ENCODE measurements at places on chromosomes 6 and 20.
A peak's percentile ranks its signal among the peaks of the same experiment; 100 is the strongest.

DNA sequence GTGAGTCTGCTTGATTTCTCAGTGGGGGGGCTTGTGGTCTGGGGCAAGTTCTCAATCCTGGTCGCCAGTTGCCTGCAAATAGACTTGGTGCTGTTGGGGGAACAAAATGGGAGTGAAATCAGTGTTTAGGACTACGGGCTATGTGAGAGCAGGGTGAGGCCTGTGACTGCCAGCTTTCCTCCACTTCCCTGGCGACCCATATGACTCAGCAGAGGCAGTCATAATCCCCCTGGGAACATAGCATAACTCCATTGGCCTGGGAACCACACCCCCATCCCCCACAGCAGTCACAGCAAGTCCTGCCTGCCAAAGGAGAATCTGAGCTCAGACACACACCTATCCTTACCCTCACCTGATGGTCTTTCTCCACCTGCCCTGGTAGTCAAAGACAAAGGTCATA lies 387.9 kb downstream of the LMBRD1 start:
- no peak for DNase-seq

DNA sequence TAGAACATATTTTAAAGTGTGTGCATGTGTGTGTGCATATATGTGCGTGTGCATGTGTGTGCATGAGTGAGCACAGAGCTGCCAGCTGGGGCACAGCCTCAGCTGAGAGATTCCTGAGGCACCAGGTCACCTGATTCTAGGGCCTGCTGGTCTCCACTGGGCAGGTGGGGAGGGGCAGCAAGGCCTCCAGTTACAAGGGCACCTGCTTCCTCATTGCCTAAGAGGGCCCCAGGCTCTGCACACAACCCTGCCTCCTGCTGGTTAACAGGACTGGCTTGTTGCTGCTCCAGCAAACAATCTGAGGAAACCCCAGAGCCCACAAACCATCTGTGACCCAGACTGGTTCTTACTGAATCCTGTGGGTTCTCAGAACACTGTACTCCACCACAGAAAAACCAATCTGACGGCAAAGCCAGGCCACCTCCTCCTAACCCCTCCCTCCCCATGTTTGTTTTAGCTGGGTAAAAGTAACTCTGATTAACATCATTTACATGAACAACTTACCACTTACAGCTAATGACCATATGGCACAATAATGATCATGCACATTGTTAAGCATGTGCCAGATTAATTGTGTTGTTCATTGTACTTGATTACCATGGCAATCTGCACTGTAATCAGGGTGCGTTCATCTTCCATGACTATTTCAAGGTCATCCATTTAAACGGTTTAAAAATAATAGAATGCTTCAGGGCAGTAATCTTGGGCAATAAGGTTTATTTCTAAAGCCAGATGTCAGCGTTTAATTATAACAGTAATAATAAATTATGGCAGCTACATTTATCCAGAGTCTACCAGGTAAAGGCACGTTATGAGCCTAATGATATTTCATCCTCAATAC lies 23.1 kb upstream of the UBE2J1 start:
- peak; percentile 40 for DNase-seq

DNA sequence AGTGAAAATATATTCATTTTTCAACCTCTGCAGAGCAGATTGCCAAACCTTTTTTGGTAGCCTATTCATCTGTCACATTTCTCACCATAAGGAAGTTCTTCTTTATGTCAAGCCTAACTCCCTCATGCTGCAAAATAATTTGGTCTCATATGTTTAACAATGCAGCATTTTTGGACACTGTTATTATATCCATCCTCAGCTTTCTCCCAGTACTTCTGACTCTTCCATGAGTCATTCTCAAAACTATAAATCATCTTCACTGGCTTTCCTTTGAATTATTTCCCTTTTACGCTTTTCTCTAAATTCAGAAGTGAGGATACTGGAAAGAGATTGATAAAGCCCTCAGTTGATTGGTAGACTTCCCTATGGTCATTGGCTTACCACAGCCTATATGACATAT lies 192.2 kb downstream of the TPBG start:
- no peak for DNase-seq

- DNase-seq, result no peak
These were observed 54.3 kb upstream of the RNF146 start for GRCh38 chr6:127212376-127212775.

- peak; percentile 62 for DNase-seq
These were observed 40.8 kb downstream of the IYD start for GRCh38 chr6:150409576-150410066.

DNA sequence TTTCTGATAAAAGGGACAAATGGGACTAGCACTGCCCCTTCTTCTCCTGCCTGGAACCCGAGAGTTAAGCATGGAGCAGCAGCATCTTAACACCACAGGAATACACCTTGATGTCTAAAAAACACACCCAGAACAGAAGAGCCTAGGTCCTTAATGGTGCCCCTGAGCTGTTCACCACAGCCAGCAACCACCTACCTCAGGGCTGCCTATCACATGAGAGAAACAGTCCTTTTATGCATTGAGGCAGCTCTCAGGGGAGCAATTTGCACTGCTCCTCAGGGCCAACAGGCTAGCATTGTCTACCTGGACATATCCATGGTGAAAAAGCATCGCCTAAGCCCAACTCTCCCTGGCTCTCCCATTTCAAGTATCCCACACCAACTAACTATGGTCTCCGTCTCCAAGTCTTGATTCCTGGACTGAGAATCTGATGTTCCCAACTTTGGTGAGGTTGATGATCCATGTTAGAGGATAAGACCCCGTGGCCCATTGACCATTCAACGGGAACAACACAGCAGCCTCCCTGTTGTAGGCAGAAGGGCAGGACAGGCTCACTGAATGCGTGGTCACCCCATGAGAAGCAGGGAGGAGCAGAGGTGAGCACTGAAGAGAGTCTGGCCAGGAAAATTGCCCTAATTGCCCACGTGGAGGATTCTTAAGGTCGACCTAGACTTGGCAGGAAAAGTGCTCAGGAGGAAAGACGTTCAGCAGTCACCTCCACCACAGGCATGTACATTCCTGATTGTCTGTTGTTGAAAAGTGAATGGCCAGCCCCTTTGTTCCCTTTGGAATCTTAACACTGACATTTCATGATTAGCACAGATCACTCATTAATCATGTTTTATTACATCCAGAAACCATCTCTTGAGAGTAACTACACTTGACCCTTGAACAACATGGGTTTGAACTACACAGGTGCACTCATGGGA lies 4.2 kb upstream of the APMAP start:
- DNase-seq, result no peak

DNA sequence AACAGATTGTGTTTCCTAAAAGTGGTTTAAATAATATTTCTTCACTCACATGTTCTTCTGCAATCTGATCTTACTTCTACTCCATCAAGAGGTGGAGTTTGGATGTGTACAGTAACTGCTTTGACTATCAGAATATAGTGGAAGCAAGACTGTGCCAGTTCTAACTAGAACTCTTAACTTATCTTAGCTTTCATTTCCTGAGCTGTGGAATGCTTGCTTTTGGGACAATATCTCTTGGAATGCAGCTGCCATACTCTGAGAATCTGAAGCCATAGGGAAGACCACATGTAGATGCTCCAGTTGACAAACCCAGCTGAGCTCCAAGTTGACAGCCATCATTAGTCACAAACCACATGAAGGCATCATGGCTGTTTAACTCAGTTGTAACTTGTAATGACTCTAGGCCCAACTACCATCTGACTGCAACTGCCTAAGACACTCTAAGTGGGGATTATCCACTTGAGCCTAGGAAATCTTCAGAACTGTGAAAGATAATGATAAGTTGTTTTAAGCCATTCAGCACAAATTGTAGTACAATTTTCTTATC lies 40.8 kb upstream of the MAN1A1 start:
- DNase-seq, result no peak

- DNase-seq, result no peak
These were observed 14.0 kb downstream of the STK38 start for GRCh38 chr6:36533321-36533720.

- DNase-seq, result no peak
These were observed 14.9 kb upstream of the TFAP2C start for GRCh38 chr20:56614196-56614595.

- no peak for DNase-seq
These were observed 143.9 kb upstream of the RALGAPA2 start for GRCh38 chr20:20856306-20856705.

DNA sequence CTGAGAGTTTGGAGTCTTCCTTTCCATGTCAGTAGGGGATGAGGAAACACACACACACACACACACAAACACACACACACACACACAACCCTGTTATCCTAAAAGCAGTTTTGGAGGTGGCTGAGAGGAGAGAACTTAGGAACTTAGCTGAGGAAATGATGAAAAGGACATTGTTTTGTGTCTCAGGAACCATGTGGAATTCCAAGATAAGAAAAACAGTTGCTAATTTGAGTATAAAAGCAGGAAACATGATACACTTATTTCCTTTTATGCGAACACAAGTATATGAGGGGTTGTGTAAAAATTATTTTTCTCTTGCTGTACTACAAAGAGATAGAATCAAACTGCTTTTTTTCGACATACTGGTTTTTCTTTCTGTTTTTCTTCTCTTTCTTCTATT lies at the start of gene MYCT1:
TSS of gene MYCT1 (plus strand) at position 264 of the 400 bp plus-strand sequence. CDS start at position 270, 6 bp downstream.
- no peak for DNase-seq

- DNase-seq, result no peak
These were observed 87.0 kb upstream of the ADGRF1 start for GRCh38 chr6:47129129-47129528.

GRCh38 chr6:100549406-100550167 lies 84.9 kb upstream of the SIM1 start:
- no peak for DNase-seq

DNA sequence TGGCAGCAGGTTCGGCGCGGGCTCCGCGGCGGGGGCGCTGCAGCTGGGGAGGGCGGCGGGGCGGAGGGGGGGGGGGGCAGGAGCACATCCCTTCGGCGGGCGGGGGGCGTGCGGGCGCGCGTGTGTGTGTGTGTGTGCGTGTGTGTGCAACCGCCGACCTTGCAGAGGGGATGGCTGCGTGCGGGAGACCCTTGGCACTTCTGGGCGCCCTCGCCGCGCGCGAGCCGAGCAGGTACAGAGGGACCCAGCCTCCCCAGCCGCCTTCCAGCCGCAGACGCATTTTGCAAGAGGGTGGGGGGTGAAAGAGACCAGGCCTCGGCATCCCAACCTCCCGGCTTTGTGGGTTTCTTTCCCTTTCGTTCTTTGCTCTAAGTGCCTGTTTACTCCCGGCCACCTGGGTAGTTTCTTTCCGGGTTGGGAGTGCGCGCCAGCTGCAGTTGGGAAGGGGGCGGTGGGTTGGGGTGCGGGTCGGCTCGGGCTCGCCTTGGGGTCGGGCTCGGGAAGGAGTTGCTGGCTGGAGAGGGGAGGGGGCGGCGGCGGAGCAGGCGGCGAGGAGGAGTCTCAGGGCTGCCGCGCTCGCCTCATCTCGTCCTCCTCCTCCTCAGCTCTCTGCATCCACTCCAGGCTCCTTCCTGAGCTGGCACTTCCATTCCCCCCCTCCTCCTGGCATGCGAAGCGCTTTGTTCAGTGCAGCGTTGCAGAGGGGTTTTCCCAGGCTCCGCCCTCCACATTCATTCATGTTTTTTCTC lies 620 bp downstream of the HIVEP1 start:
- DNase-seq, result peak; percentile 76

DNA sequence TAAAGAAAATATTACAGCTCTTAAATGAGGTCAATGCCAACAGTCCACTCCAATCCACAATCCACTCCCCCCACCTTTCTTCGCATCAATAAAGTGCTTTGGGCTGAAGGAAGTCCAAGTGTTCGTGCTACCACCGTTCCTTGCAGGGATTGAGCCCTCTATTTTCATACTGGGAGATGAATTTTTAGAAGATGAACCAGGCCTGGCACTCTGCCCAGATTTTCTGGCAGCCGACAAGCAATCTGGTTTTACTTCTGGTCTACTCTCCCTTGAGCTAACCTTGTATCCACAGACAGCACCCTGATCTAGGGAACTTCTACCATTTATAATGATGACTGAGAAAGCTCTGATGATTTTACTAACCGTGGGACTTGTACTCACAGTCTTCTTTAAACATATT lies 72.3 kb downstream of the BTBD9 start:
- no peak for DNase-seq

DNA sequence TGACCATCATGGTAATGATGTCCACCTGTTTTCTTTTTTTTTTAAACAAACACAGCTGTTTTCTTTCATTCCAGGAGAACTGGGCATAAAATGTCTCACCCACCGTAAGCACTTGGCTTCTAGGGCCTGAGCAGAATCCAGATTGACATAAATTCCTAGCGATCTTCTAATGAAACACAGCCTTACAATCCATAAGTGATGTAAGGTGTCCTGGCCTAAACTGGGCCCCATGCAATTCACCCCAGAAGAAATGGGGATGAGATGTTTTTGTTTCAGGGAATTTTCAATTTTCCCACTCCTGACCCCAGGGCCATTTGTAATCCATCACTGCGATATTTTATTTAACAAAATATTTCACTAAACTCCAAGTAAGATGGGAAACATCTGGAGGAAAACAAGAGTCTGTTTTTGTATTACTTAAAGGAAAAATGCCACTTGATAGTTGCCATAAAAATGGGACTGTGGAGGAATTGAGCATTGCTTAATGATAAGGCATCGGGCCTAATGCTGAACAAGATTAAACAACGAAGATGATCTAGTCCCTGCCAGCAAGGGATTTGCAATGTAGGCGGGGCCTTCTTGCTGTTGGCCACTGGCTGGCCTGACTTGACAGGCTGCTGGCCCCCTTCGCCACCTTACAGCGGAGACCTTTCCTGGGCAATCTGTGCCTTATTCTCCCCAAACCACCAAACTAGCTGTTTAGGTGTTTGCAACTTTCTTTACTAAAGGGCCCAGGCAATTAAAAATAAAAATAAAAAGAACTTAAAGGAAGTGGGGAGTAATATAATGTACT lies 183.7 kb downstream of the CD109 start:
- DNase-seq, result no peak

GRCh38 chr20:41029150-41029901 lies 704 bp downstream of the TOP1 start:
- DNase-seq, result peak; percentile 54

GRCh38 chr20:942611-943010 lies 26.5 kb upstream of the ANGPT4 start:
- no peak for DNase-seq

DNA sequence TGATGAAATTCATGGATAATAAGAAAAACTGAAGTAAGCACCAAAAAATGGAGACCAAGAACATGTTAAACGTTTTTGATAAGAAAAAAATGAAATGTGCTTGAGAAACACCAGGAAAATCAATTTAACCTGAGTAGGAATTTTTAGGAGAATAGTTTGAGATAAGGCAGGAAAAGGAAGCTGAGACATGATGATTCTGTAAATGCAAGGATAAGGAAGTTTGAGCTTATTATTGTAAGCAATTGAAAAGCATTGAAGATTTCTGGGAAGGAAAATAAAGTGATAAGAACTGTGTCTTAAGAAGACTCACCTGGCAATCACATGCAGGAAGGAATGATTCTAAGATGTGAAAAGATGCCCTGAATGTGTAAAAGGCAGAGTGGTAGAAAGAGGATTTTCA lies 66.6 kb downstream of the ALDH8A1 start:
- DNase-seq, result no peak

GRCh38 chr6:36729161-36729524 lies 31.5 kb downstream of the RAB44 start:
- no peak for DNase-seq

DNA sequence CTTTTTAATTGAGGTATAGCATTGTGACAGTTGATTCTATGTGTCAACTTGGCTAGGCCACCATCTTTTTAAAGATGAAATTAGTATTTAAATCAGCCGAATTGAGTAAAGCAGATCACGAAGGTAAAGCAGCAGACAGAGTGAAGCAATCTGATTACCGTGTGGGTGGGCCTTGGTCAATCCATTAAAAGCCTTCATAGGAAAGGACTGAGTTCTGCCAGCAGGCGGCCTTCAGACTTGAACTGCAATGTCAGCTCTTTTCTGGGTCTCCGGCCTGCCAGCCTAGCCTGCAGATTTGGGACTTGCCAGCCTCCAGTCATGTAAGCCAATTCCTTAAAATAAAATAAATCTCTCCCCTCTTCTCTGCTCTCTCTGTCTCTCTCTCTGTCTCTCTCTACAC lies 22.4 kb upstream of the TGM2 start:
- DNase-seq, result peak; percentile 83

Measured in suppressor macrophage (primary cell).